ENCODE measurements at places on chromosomes 6 and 20. TPM values are rescaled to one million over a fixed set of nuclear protein-coding genes. Genes with fewer than 3 reads are reported as not detected.

The PDE7B gene
- total RNA-seq, result 0.05 TPM

The SPATS1 gene
- total RNA-seq, result not detected

The FOXQ1 gene
- total RNA-seq, result not detected

The TUBB1 gene
- not detected for total RNA-seq

The BMP7 gene
- not detected for total RNA-seq

The PRL gene
- not detected for total RNA-seq

The BPIFB2 gene
- total RNA-seq, result not detected

The CRIP3 gene
- not detected for total RNA-seq

The GRIK2 gene
- total RNA-seq, result not detected

The PNPLA1 gene
- total RNA-seq, result 0.13 TPM

The PACRG gene
- total RNA-seq, result not detected

The CCNC gene
- 78.1 TPM for total RNA-seq

The DAAM2 gene
- not detected for total RNA-seq

The EPPIN gene
- total RNA-seq, result not detected

The LRP11 gene
- 2.0 TPM for total RNA-seq

The EDN3 gene
- not detected for total RNA-seq

The PRR18 gene
- total RNA-seq, result not detected

The SAMHD1 gene
- 36.1 TPM for total RNA-seq

The TRIM31 gene
- total RNA-seq, result not detected

The LRFN2 gene
- total RNA-seq, result not detected
